Dermis blood vessel endothelial cell (primary cell): ENCODE measurements at places on chromosomes 13 and 19.

DNA sequence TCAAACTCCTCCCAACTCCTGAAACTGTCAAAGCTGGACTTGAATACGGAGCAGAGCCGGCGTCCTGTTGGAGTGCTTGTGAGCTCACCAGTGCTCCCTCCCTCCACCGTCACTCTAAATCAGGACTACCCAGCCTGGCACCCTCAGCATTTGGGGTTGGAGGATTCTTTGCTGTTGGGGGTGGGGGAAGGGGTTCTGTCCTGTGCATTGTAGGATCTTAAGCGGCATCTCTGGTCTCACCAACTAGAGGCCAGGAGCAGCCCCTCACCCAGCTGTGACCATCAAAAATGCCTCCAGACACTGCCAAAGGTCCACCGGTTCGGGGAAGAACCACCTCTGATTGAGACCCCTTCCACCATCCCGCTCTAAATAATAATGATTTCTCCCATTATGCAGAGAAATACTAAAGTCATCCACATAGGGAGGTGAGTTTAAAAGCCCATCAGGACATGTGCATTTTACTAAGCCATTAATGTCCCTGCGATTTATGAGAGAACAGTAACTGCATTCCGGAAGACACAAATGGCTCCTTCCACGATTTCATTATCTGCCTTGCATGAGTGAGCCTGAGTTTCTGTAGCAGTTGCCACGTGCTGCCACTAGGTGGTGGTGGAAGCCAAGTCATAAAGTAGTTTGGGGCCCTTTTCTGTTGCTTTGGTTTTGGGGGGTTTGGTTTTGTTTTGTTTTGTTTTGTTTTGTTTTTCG lies 16.1 kb upstream of the USP29 start:
- DNase-seq, result peak; percentile 74

GRCh38 chr13:43797159-43797558 lies 10.4 kb upstream of the ENOX1 start:
- no peak for DNase-seq

GRCh38 chr13:102132777-102133295 lies 269.0 kb downstream of the FGF14 start:
- no peak for DNase-seq

- DNase-seq, result no peak
These were observed 231.7 kb downstream of the MZT1 start for GRCh38 chr13:72495681-72496080.

- no peak for DNase-seq
These were observed 33.9 kb downstream of the PCDH17 start for GRCh38 chr13:57665481-57665880.
